Stimulated activated CD4-positive, alpha-beta T cell treated with anti-CD3 and anti-CD28 coated beads, Interleukin-4, amount 100 ng/mL, for 4 hours (primary cell): ENCODE measurements at places on chromosomes 12 and 14.

DNA sequence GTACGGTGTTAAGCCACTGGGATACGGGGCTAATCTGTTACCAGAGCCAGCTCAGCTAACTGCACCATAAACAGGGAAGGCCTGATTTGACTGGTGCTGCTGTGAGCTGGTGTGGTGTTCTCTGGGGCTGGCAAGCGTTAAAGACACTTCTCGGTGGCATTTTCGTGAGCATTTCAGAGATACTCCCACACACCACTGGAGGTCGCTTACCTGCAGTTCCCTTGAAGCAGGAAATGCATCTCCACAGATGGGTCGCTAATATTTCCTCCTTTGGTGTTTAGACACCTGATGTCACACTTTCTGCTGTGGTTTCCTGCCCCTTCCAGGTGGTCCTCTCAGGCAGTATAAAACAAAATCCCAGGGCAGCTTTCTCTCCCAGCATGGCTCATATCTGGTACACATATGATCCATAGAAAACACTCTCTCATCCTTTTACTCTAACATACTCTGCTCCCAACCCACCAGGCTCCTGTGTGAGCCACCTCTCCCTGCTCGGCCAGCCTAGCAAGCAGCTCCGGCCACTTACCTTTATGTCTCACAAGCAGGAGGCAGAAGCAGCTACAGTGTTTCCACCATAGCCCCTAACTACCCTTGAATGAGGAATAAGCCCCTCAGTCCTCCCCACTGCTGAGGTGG lies 129.9 kb upstream of the GRIN2B start:
- no peak for DNase-seq

DNA sequence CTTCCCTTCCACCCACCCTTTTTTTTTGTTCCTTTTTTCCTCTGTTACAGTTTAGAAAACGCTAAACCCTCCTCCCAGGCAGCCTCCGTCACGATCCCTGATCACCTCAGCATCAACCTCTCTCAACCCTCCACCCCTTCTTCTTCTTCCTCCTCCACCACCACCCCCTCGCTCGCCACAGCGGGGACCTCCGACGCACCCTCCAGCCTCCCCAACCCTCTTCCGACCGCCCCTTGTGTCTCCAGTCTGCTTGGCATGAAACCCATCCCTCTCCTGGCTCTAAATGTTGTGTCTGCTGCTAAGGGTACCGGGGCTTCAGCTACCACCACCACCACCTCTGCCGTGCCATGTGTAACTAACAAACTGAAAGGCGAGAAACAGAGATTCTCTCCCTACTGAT lies 22.9 kb downstream of the PCBP2 start:
- DNase-seq: no peak

GRCh38 chr14:61171727-61172126 lies 109.4 kb downstream of the TMEM30B start:
- no peak for DNase-seq

DNA sequence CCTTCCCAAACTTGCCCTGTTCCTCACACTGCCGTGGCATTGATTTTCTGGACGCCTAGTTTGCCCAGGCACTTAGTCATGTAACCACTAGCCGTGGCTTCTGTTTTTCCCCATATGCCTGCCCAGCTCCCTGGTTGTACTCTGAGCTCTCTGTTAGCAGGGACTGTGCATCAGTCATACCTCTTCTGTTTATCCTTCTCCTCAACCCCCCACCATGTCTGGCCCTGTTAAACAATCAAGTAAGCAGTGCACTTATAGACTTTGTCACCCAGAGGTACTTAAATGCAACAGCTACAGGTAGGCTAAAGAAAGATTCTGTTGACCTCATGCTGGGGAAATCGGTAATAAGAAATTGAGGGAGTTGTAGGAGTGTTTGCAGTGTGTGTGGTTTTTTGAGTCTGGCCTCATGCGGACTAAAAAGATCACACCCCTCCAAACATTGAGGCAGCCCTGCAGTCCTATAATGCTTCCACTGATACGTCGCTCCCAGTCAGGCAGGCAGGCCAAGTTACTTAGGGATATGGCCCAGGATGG lies 17.0 kb downstream of the UBE3B start:
- DNase-seq: no peak

DNA sequence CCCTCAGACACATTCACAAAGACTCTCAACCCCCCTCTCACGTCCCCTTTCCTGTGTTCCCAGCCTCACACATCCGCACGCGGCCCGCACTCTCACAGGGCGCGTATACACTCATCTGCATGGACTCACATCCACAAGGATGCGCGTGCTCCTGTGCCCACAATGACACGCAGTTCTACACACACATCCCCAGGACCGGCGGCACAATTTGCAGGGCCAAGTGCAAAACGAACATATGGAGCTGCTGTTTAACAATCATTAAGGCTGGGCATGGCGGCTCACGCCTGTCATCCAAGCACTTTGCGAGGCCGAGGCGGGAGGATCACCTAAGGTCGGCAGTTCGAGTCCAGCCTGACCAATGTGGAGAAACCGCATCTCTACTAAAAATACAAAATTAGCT lies 36.4 kb upstream of the EML1 start:
- no peak for DNase-seq

- no peak for DNase-seq
Measured at GRCh38 chr12:68420225-68421010, 88.3 kb upstream of the MDM1 start.

GRCh38 chr12:106301611-106302321 lies 767 bp upstream of the TCP11L2 start:
- DNase-seq: peak; percentile 19

- DNase-seq: no peak
Measured at GRCh38 chr14:68474741-68475140, 318.1 kb downstream of the ZFP36L1 start.

GRCh38 chr12:123141615-123142517 lies 9.0 kb downstream of the PITPNM2 start:
- no peak for DNase-seq

- DNase-seq: no peak
Measured at GRCh38 chr12:117033382-117034221, 65.6 kb downstream of the TESC start.

DNA sequence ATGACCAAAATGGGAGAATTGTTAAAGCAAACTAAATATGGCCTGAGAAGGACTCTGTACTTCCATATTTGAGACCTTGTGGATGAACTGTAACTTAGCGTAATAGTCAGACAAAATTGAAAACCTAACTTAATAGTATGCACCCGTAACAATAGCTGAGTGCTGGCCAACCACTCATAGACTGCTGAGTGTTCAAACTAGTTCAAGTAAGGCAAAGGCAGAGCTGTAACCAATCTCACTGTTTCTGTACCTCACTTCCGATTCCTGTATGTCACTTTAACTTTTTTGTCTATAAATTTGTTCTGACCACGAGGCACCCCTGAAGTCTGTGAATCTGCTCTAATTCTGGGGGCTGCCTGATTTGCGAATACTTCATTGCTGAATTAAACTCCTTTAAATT lies 27.0 kb upstream of the OS9 start:
- DNase-seq: no peak

DNA sequence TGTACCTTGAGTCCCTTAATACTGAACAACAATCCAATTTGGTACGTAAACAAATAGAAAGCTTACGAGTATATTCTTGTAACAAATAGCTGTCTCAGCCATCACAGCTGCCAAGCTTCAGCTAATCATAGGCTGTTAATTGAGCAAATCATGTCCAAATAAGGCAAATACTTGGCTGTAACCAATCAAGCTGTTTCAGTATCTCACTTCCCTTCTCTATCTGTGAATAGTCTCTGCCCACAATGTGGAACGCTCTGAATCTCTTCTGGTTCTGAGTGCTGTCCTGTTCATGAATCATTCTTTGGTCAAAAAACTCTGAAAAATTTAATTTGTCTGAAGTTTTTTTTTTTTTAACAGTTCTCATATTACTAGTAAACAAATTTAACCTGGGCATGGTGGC lies 5.8 kb upstream of the NEMF start:
- no peak for DNase-seq

- DNase-seq: no peak
Measured at GRCh38 chr12:57048423-57049118, 1.4 kb downstream of the MYO1A start.

GRCh38 chr12:55116152-55116551 lies 10.1 kb upstream of the OR9K2 start:
- DNase-seq: no peak

GRCh38 chr12:116184763-116185162 lies 92.7 kb downstream of the MED13L start:
- DNase-seq: no peak

GRCh38 chr12:116323406-116324386 lies 46.2 kb upstream of the MED13L start:
- no peak for DNase-seq

DNA sequence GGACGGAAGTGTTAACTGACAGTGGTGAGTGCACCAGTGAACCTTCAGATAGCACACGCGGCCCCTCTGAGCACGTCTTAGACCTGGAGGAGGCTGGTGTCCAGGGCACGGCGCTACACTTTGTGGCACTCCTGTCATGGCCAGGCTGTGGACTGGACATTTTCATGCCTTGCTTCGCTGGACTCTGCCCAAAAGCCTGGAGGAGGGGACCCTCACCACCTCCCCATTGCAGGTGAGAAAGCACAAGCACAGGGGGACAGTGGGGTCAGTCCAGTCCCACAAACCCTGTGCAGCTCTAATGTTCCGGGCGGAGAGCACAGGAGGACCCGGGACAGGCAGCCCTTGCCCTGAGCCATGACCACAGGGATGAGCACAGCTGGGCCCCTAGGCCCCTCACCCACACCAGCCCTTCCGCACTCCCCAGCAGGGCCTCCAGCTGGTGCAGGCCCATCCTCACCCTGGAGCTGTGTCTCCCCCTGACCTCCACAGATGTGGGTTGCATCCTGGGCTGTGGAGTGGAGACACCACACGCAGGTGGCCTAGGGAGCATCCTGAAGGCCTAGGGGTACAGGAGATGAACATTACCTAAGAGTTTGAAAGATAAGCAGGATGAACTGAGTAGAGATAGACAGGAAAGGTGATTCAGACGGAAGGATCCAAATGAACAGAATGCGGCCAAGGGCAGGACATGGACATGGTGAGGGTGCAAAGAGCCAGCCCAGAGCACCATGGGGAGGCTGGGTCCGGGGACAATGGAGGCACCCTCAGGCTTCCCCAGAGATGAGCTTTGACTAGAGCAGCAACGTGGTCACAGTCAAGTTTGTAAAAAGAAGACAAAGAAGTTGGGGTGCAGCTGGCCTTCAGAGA lies 132.8 kb downstream of the BCL11B start:
- DNase-seq: no peak

DNA sequence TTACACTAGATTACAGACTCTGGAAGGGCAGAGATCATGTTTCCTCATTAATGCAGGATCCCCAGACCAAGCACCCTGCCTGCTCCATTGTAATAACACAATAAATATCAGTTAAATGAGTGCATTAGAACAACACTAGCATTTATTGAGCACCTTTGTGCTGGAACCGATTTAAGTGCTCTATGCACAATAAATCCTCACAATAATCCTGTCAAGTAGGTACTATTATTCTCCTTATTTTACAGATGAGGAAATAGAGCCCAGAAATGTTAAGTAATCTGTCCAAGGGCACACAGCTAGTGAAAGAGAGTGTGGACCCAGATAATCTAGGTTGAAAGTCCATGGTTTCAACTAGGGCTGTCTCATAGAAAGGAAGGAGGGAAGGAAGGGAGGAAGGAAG lies 69.8 kb downstream of the MAP1LC3B2 start:
- no peak for DNase-seq

DNA sequence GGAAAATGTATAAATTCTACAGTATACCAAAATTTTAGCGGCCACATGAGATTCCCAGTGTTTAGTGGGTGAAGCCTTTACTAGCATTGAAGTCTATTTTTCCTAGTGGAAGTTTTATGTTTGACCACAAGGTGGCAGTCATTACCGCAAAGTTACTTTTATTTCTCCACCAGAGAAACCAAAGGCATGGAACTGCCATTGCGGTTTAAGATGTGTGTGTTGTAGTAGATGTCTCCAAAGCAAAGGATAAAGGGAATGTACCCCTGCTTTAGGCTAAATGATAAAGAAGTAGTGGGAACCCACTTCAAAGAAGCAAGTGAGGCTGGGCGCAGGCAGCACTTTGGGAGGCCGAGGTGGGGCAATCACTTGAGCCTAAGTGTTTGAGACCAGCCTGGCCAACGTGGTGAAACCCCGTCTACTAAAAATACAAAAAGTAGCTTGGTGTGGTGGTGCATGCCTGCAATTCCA lies 140.5 kb downstream of the PRKCH start:
- DNase-seq: no peak

DNA sequence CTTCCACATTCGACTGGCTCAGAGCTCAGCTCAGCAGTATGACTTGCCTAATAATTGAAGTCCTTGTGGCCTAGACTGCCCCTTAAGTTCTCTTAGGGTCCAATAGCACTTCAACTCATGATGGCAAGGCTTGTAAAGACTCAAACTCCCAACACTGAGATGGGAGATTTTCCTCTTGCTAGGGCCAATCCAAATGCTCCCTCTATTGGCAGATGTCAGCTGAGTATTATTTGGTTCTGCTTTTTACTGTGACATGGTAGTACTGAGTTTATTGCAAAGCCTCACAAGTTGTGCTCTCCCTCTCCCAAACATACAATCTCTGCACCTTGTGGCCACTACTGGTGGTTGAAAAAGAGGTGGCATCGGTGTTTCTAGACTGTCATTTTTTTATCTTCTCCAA lies 164.2 kb downstream of the ALG10 start:
- no peak for DNase-seq

- DNase-seq: no peak
Measured at GRCh38 chr14:64364907-64365306, 23.2 kb upstream of the MTHFD1 start.

GRCh38 chr12:8701046-8701660 lies 3.4 kb downstream of the RIMKLB start:
- DNase-seq: no peak

GRCh38 chr12:49331380-49332222 lies 5.4 kb downstream of the C1QL4 start:
- DNase-seq: no peak

DNA sequence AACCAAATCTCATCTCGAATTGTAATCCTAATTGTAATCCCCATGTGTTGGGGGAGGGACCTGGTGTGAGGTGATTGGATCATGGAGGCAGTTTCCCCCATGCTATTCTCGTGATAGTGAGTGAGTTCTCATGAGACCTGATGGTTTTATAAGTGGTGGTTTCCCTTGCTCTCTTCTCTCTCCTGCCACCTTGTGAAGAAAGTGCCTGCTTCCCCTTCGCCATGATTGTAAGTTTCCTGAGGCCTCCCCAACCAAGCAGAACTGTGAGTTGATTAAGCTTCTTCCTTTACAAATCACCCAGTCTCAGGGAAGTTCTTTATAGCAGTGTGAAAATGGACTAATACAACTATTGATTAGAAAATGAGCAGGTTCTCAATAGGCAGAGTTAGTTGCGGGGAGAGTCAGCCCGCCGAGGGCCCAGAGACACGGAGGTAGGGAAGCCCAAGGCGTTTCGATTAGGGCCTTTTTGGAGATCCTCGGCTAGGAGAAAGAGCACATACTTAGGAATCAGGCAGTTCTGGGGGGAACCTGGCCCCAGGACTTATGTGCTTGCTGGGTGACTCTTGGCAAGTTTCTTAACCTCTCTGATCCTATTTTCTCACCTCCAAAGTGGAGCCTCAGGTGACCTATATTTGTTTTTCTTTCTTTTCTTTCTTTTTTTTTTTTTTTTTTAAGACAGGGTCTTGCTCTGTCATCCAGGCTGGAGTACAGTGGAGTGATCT lies 65.7 kb downstream of the MVK start:
- DNase-seq: no peak

GRCh38 chr14:104442107-104442551 lies 137.4 kb upstream of the C14orf180 start:
- DNase-seq: no peak
